Activated naive CD8-positive, alpha-beta T cell treated with anti-CD3 and anti-CD28 coated beads for 36 hours (primary cell): ENCODE measurements at places on chromosomes 1 and 21.

- no peak for DNase-seq
Observed at GRCh38 chr1:4755301-4755845, 101.0 kb downstream of the AJAP1 start.

- DNase-seq: no peak
Observed at GRCh38 chr1:212752252-212752933, 39.2 kb downstream of the NSL1 start.

DNA sequence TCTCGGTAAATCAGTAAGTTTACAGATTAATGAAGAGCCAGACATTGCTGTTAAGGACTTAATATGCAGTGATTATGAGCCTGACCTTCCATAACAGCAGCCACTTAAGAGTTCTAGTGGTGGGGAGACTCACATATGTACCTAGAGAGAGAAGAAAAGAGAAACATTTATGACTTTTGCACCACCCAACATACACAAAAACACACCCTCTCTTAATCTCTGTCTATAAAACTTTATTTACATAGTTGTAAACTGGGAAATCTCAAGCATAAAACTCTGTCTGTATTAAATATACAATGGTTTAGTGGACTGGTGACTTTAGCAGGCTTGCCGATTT is 347.4 kb upstream of the ADGRL2 start:
- DNase-seq: no peak

DNA sequence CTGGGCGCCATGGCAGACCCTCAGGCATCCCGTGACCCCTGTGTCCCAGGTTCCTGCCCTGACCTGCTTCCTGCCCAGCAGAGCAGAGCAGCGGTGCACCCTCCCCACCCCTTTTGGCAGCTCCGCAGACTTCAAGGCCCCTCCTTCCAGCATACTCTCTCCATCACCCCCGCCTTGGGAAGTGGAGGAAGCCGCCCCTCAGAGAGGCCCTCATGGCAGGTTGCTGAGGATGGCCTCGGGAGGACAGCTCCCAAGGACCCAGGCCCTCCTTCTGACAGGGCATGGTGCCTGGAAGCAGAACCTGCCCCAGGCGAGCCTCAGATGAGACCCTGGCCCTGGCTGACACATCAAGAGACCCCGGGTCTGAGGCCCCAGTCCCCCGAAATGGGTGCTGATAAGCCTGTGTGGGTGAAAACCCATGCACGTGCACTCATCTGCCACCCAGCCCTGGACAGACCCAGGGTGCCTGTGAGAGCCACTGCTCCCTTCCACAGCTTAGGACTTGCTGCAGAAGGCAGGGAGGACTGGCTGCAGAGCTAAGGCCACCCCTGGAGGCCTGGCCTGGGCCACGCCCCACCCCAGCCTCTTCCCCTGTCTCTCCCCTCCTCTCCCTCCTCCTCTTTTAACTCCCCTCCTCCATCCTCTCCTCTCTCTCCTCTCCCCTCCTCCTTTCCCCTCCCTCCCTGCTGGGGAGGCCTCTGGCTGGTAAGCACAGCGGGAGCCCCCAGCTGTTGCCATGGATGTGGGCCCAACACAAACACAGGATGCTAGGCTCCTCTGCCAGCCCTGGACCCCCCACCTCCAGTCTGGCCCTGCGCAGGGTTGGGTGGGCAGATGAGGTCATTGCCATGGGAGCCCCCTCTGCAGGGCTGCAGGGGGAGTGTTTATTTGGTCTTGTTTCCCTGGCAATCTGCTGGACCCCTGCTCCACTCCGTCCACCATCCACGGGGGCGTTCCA is 33.7 kb downstream of the WNT9A start:
- DNase-seq: no peak
